H54 (cell line): ENCODE measurements at places on chromosomes 2 and 18.

GRCh38 chr2:7673853-7674252, 756.6 kb downstream of the RNF144A start:
- DNase-seq, result no peak

DNA sequence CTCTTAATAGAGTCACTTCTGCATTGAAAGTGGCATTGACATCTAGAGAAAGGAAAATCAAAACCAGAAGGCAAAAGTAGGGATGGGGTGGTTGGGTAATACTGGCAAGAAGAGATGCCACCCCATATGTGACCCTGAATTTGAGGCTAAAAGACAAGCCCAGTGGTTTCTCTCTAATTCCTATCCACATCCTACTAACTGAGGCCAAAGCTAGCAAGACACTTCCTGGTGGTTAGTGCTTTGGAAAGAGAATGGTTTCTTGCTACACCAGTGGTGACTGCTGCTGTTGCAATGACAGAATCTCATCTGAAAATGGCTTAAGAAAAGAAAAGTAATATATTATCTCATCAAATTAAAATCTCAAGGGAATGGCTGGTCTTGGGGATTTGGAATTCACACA, 640.6 kb downstream of the EPHA4 start:
- DNase-seq, result no peak

DNA sequence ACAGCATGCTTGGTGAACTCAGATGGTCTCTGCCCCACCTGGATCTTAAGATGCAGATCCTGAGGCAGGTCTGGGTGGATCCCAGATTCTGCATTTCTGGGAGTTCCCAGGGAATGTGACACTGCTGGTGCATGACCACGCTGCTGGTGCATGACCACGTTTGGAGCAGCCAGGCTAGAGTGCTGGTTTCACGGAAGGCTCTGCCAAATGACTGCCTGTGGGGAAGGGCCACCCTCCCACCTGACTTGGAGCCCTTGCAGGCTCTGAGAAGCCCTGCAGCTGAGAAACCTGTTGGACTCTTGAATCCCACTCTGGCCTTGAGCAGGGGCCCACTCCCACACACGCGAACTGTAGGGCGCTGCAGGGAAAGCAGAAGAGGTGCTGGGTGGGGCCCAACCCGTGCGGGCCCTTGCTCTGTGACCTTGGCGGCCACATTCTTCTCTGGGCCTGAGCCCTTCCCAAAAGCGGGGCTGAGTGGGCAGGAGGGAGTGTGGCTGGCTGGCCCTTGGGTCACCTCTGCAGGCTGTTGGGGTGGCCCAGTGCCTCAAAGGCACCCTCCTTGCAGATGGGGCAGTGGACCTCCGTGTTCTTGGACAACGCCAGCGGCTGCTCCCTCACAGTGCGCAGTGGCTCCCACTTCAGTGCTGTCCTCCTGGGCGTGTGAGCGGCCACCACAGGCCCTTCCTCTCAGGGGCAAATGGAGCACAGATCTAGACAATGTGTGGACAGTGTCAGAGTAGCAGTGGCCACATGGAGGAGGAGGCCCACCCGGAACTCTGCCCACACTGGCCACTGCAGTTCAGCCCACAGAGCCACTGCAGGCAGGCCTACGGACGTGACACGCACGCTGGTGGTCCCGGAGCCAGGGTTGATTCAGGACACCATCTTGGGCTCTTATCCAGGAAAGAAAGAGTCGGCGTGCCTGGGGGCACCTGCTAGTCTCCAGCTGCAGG, 7.9 kb downstream of the ERFE start:
- DNase-seq, result no peak

DNA sequence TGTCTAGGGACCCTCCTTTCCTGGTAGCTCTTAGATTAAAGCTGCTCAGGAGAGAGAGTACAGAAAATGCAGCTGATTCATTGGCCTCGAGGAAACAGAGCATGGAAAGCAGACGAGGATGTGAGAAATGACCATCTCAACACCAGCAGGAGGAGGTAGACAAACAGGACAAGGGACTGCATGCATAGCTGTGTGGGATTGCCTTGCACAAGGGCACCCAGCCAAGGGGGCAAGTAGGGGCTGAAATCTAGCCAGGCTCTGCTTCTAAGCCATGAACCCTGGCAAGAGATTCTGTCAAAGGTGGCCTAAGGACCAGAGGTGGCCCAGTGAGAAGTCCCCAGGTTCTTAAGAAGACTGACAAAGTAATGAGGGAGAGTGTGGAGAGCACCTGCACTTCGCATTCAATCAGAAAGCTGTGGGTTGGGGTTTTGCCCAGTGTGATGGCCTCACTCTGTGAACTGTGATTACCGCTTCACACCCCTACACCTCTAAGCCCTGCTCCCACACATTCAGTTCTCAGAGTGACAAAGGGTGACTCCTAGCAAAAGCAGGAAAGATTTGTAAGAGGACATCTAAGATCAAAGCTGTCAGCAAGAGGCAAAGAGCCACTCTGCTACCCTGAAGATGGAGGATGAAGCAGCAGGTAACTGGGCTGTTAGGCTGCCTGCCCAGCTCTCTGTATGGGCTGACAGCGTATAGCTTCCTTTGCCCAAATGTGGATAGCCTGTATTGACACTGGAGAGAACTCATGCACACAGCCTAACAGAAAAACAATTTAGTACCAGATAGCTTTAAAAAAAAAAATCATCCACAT, 151.3 kb upstream of the PELI1 start:
- no peak for DNase-seq

DNA sequence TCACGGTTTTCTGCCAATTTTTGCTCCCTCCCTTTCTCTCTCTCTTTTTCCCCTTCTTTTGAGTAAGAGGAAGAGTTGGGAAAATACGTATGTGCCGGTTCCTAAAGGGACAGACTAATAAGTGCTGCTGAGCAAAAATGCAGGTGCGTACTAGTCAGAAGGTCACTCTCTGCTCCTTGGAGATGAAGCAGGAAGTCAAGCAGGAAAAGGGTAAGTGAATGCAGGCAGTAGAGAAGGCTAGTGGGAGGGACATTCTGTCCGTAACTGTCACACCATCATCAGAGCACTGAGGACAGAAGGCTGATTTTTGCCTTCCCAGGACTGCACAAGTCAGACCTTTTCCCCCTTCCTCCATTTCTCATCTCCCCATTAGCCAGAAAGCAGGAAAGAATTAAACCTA, 105.7 kb downstream of the CDH2 start:
- no peak for DNase-seq

- no peak for DNase-seq
Measured at GRCh38 chr18:708096-708495, 4.3 kb downstream of the ENOSF1 start.
